ENCODE measurements at places on chromosomes 5 and 9.

DNA sequence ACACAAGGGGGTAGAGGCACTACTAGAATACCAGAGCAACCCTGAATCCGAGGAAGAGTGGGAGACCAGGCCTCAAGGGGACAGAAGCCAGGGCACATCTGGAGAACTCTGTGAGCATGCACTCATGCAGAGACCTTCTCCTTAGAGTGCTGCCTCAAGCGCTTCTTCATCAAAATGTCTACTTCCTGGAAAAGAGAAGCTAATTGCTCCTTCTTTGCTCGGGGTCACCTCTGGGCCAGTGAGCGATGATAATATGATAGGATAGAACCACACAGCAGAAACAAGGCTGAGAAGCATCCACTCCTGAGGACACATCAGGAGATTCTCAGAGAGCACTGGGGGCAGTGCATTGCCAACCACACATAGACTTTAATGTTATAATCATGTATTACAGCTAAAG lies 23.7 kb upstream of the LMNB1 start:
- DNase-seq = no peak

- no peak for DNase-seq
Measured at GRCh38 chr5:38119836-38120235, 138.5 kb upstream of the EGFLAM start.

DNA sequence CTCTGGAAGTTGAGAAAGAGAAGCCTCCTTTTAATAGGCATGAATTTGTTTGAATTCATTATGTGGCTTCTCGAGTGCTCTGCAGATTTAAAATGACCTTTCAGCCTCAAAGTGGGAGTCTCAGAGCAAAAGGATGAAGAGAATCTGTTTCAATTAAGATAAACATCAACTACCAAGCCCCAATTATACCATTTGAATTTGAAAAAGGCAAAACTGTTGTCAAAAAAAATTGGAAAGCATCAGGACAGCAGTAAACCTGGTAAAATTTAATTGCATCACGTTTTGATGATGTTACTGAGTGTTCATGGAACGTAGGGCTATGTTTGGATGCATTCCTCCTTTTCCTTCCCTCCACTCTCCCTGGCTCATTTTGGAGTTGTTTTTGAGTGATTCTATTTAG lies 637.2 kb downstream of the PDE4D start:
- DNase-seq = no peak

GRCh38 chr9:27395484-27395921 lies 98.6 kb upstream of the EQTN start:
- no peak for DNase-seq

DNA sequence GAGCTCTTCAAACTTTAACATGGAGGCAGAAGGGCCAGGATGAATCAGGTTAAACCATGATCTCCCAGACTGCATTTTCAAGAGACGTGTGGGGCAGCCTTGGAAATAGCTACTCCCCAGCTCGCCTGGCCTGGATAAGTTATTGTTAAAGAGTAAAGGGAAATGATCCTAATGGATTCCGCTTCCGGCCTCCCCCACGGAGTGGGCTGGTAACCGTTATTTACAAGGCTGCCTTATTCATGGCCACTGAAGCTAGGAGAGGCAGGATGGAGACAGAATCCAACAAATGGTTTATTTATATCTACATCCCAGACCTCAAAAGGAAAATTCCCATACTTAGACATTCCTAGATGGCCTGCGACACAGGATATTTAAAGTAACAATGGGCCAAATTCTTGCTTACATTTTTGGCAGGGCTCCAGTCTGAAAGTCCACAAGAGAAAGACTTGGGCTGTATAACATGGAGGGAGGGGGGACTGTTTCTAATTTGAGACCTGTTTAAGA lies 27.9 kb downstream of the SPRY4 start:
- DNase-seq = no peak

DNA sequence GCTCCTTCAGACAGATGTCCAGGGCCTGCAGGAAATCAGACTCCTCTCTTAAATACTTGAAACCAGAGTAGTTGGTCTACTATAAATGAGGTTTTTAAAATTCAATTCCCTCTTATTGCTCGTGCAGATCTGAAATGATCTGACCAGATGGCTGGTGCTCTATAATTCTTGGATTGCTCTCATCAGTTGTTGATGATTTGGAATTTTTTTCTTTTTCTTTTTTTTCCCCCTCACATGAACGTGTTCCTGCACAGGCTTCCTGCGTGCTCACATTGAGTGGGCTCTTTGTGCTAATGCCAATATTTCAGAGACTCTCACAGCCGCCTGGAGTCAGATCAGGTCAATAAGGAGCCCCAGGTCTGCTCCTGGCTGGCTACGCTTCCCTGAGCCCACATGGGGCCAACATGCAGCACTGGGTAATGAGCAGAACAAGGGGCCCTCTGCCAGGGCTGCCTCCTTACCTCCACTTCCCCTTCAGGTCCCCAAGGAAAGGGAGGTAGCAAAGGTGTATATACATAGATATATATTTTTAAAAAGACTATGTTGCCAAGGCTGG lies 82.0 kb downstream of the SIL1 start:
- DNase-seq = no peak

DNA sequence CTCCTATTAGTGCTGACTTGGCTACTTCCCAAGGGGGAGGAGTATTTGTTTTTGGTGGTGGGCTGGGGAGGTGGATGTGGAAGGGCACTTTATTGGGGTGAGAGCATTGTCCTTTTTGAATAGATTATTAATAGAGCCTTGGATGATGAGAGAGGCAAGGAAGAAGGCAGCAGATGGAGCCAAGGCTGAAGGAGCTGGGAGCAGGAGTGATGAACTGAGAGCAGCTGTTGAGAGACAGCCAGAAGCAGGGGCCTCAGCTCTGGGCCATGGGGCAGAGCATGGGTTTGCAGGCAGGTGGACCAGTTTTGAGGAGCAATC lies 29.6 kb downstream of the RGS3 start:
- peak; percentile 56 for DNase-seq

- DNase-seq = no peak
Measured at GRCh38 chr9:97548379-97548778, 46.9 kb downstream of the TMOD1 start.

GRCh38 chr9:112366591-112366990 lies 13.3 kb upstream of the HSDL2 start:
- no peak for DNase-seq

GRCh38 chr5:134136771-134137170 lies 22.3 kb downstream of the TCF7 start:
- DNase-seq = no peak

Measured in DMS 273 treated with DMSO at 0.1 percent for 48 hours (cell line).